ENCODE measurements at places on chromosomes 1 and 21.
A peak's percentile ranks its signal among the peaks of the same experiment; 100 is the strongest.

DNA sequence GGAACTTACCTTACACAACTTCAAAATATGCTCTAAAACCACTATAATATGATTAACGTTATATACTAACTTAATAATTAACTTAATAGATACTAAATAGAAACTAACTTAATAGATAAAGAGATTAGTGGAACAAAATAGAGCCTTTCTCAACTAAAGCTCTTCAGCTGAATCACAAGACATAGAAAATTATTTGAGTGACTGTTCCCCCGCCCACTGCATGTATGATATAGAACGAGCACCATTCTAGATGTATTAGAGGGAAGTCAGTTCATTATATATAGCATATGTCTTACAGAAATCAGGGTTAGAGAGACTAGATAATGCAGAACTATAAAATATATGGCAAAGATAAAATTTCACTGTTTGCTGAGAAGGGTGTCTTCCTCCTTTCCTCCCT, 16.3 kb downstream of the LYPLAL1 start:
- DNase-seq = no peak

- no peak for DNase-seq
Observed at GRCh38 chr1:56061824-56062223, 517.5 kb downstream of the PLPP3 start.

- no peak for DNase-seq
Observed at GRCh38 chr1:152374451-152374850, 14.6 kb upstream of the FLG2 start.

- no peak for DNase-seq
Observed at GRCh38 chr1:25735956-25736529, 64.0 kb upstream of the SELENON start.

DNA sequence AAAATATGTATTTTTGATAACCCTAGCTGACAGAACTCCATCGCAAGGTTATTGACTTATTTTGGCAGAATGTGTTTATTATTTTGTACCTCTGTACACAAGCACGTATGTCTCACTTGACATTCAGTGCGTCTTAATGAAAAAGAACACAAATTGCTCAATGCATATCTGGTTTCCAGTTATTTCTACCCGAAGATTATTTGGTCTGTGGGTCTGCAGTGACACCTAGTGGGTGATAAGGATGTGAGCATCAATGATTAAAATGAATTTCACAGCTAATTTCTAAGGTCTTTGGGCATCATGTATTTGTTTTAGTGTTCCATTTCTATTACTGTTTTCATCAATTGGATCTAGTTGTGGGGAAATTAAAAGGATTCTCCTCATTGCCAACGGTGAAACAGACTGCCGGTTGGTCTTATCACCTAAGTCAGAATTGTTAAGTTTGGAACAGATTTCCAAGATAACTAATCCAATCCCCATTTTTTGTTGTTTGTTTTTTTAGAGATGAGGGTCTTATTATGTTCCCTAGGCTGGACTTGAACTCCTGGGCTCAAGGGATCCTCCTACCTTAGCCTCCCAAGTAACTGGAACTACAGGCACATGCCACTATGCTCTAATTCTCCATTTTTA, 13.9 kb downstream of the DDX20 start:
- DNase-seq = peak; percentile 13

DNA sequence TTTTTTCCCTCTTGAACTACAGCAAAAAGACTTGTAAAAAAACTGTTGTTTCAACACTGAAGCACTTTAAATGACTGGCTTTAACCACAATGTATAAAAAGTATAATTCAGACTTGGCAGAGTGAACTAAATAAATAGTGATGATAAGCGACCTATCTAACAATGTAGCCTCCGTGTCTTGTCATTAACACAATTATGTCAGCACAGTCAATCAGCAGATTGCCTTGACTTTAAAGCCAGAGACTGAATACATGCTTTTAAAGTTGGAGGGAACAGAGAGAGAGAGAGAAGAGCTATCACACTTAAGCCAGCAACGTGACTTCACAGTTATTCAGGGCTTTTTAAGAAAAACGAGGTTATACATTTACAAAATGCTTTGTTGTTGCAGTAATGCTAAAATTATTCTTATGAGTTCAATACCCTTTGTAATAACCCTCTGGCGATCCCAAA, 378.1 kb downstream of the LMO4 start:
- DNase-seq = no peak

GRCh38 chr1:74822851-74823401, 90.0 kb downstream of the TYW3 start:
- DNase-seq = no peak

DNA sequence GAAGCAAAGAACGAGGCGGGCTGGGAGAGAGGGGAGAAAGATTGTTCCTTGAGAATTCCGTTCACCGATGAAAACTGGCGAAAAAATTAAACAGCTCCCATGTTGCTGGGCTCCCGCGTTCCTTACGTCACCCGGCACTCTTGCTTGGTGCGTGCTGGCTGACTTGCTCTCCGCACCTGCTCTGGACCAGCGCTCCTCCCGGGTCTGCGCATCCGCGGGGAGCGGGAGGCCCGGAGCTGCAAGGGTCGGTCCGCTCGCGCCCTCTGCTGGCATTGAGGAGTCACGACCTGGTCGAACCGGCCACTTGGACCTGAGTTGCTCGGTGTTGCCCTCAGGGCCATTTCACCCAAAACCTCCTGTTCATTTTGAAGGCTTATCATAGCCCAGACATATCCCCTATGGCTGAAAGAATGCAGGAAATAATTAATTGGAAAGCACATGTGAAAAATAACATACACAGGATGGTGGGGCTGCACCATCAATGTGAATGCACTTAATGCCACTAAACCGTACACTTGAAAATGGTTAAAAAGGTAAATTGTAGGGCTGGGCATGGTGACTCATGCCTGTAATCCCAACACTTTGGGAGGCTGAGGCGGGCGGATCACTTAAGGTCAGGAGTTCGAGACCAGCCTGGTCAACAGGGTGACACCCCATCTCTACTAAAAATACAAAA, 98.9 kb upstream of the BACE2 start:
- DNase-seq = peak; percentile 48

GRCh38 chr1:165239873-165240272, 116.6 kb downstream of the LMX1A start:
- no peak for DNase-seq

DNA sequence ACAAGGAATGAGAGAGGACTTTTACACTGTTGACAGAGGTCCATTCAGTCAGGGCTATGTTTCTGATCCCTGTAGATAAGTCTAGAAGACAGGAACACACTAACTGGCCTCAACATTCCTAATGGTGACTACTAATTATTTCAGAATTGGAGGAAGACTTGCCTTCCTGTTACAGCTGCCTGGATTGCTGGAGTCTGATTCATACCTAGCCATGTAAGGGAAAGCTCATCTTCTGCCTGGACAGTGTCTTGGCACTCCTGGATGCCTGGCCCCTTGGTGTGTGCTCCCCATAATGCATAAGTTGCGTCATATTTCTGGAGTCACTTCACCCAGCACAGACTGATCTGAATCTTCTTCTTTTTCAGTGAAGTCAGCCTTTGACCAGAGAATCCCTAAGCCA, 326.0 kb upstream of the RUNX1 start:
- DNase-seq = no peak

GRCh38 chr1:180360333-180361075, 130.4 kb downstream of the LHX4 start:
- DNase-seq = no peak

Measured in stimulated activated CD4-positive, alpha-beta T cell treated with anti-CD3 and anti-CD28 coated beads, Interleukin-12 subunit alpha, Interleukin-12 subunit beta, amount 100 ng/mL, for 24 hours (primary cell).